ENCODE measurements at places on chromosomes 11 and 22.

DNA sequence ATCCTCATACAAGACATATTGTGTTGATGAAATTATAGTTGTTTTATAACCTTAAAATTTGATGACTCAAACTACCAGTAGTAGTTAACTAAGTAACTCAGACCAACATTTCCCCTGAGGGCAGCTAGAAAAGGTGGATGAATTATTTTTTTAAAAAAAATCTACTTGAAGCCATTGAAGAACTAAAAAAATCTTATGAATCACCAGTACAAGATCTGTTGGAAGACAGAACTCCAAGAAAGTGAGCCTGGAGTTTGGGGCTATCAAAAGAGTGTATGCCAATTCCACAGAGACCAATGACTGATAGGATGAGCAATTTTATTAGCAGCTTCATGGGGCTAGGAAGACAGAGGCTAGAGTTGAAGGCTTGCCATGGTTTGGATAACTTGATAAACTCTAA, 72.4 kb downstream of the CYP2R1 start:
- no peak for DNase-seq

DNA sequence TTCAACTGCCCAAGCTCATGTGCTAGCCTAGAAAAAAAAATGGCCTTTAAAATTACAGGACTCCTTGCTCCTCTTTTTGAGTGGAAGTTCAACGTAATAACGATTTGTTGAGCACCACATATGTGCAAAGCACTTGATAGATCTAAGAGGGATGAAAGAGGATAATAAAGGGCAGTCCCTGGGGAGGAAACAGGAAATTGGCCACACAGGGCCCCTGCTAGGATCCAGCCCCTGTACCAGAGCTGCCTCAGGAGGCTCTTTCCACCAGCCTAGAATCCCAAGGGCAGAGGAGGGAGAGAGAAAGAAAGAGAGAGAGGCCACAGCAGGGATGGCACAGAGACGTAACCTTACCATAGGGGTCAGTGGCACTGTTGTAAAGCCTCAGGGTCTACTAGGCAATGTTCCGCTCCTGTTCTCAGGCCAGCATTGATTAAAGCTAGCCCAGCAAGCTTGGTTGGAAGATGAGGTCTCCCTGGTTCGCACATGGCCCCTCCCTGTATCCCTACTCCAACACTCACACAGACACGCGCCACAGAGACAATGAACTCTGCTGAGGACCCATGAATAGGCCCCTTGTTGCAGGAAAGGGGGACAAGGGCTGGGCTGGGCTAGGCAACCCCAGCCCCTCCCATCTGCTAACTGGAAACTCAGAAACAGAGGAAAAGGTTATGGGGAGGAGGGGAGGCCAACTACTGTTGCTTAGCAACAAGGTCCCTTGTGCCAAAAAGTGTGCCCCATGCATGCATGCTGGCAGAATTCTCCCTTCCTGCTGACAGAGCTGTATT, at the start of gene TMPRSS5:
TSS of gene TMPRSS5 (minus strand) at position 438 of the 785 bp plus-strand sequence. CDS start at position 354, 84 bp downstream.
- no peak for DNase-seq

DNA sequence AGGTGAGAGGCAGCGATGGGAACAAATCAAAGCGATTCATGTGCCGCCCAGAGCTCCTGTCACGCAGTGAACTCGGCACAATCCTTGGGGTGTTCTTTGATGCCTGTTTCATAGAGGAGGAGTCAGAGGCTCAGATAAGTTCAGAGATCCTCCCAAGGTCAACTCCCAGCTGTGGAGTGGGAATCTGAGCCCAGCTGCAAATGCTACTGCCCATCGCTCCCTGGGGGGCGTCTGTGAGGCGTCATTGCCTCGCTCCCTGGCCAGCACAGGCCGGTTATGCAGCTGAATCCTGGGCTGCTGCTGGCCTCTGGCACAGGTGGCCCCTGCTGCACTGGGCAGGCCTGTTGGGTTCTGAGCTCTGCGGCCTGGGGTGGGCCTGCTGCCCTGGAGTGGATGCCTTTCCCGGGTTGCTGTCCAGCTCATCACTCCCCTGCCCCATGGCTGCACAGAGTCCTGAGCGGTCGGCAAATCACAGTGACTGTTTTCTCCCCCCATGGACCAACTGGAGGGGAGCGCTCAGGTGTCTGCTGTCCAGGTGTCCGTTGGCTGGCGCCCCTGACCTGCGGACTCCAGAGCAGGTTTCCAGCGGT, 36.3 kb upstream of the SHISAL1 start:
- no peak for DNase-seq

DNA sequence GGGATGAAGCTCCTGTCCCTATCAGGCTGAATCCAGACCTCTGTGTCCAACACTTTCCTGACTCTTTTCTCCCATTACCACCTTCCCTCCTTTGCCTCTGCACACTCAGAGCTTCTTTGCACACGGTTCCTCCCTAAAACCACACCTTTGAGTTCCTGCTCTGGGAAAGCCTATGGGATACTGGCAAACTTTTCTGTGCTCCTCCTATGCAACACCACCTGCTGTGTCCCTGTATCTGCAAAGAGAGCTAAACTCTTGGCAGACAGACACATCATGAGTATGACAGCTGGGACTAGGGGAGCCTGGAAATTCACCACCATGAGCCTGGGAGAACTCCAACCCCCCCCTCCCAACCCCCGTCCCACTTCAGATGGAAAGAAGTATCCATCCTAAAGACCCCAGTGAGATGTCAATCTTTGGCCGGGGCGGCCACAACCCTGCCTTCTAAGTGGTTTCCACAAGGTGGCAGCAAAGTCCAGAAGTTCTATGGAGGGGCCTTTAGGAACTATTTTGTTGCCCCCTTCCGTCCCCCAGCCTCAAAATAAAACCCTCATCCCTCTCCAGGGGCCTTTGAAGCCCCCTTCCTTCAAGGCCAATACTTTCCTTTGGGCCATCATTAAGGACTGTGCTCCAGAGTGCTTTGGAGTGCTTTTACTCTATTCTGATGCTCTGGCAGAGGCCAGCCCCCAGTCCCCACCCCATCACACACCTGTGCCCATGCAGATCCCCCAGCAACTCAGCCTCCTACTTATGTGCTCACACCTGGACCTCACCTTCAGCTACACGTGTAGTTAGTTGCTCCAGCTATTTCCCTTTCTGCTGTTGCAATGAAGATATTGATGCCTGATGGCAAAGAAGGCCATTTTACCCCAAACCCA, 19.4 kb downstream of the HTR3A start:
- DNase-seq = peak; percentile 18

GRCh38 chr11:64444838-64445441, 86.0 kb downstream of the RPS6KA4 start:
- no peak for DNase-seq

DNA sequence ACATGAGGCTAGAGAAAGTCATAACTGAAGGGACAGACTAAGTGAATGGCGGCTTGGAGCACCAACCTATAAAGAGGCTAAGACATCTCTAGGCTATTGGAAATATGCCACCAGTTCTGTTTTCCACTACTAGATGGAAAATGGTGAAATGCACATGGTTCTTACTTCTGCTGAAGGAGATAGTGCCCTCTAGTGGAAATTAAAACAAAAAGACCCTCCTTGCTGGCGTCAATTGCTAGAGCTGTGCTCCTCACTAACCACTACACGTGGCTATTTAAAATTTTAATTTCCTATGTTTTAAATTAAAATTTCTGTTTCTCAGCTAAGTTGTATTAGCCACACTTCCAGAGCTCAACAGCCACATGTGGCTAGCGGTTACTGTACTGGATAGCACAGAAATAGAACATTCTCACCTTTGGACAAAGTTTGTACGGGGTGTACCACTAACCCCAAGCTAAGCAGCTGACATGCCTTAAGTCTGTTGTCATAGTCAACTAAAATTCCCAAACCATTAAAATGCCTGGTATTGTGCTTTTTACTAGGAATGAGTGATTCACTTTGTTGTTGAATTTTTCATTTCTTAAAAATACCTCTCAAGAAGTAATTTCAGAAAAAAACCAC, 34.1 kb upstream of the CALCA start:
- no peak for DNase-seq

GRCh38 chr11:57481315-57481714, 21.0 kb downstream of the RTN4RL2 start:
- DNase-seq = no peak

DNA sequence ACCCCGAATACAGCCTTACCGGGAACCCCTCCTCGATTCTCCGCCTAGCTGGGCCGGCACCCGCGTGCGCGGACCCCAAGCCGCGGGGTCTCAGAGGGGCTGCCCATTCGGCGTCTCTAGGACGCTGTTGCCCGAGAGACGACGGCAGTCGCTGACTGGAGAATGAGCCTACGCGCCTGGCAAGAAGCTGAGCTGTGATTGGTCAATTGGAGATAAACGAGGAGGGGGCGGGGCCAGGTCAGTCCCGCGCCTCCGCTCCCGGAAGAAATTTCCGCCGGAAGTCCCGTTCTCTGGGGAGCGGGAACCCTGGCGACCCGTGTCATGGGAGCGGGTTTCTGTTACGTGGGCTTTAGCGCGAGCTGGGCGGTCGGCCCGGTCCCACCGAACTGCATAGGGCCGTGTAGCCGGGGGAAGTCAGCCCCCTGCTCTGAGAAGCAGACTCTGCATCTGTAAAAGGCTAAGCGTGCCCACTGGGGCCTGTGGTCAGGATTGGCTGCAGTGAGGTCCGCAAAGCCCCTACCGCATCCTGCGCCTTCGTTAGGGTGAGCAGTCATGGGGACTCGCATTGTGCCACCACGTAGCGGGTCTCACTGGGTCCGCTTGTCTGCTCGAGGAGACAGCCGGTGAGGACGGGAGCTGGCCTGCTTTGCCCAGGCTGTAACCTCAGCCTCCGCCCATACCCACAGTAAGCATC, at the start of gene EFCAB6:
TSS of gene EFCAB6 (minus strand) at position 157 of the 694 bp plus-strand sequence. CDS start 29,987 bp downstream, outside the sequence.
- peak; percentile 94 for DNase-seq

DNA sequence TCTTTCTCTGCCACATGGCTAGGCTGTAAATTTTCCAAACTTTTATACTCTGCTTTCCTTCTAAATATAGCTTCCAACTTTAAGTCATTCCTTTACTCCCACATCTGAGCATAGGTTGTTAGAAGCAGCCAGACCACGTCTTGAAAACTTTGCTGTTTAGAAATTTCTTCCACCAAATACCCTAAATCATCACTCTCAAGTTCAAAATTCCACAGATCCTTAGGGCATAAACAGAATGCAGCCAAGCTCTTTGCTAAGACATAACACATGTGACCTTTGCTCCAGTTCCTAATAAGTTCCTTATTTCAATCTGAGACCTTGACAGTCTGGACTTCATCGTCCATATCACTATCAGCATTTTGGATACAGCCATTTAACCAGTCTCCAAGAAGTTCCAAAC, 749.9 kb downstream of the METTL15 start:
- no peak for DNase-seq

- DNase-seq = peak; percentile 61
These were observed 466.0 kb downstream of the INSC start for GRCh38 chr11:15580775-15581095.

GRCh38 chr11:125295931-125296330, 131.4 kb downstream of the PKNOX2 start:
- no peak for DNase-seq

GRCh38 chr22:27877501-27877900, 41.6 kb downstream of the PITPNB start:
- DNase-seq = no peak

DNA sequence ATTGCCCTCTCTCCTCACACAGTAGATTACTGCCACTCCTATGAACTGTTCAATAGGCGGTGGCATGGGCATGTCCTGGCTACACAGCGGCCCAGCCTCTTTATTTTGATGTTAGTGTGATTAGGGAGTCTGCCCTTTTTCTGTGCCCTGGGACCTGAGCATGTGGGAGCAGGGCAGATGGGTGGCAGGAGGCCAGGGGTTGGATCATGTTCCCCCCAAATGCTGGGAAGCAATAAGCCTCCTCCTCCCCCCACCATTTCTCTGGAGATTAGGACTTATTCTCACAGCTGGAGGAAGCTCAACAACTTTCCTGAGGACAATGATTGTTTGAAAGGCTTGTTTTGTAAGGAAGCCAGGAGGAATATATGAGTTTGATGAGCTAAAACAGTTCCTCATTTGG, 848 bp downstream of the HEPN1 start:
- no peak for DNase-seq

GRCh38 chr11:73140213-73141030, 1.7 kb downstream of the FCHSD2 start:
- peak; percentile 25 for DNase-seq

- DNase-seq = no peak
These were observed 247.6 kb upstream of the TBCEL start for GRCh38 chr11:120775986-120776951.

DNA sequence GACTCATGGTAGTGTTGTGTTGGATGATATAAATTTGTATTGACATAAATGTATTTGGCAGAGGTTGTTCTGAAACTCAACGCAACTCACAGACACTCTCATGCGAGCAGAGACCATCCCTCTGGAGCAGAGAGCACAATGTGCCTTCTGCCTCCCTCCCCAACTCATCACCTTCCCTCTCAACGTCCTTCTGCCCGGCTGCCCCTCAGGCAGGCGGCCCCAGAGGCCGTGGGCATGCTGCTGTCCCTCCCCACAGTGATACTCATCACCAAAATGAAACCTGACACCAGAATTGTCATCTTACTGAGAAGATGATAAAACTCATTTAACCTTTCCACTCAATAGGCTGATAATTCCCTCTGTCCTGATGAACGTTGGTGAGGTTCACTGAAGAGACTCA, 260.6 kb downstream of the ETS1 start:
- DNase-seq = no peak

DNA sequence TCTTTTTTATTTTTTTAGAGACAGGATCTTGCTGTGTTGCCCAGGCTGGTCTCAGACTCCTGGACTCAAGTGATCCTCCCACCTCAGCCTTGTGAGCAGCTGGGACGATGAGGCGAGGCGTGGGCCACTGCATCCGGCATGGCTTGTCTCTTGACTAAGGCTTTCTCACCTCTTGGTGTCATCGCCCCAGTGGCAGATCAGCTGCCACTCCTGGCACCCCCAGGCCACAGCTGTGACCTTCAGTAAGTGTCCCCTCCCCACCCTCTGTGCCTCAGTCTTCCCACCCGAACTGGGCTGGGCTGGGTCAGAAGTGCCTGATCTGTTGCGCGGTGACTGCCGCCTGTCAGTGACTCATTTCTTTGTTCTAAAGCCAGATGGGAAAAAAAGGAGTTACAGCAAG, 3.6 kb downstream of the SYNGR1 start:
- DNase-seq = no peak

DNA sequence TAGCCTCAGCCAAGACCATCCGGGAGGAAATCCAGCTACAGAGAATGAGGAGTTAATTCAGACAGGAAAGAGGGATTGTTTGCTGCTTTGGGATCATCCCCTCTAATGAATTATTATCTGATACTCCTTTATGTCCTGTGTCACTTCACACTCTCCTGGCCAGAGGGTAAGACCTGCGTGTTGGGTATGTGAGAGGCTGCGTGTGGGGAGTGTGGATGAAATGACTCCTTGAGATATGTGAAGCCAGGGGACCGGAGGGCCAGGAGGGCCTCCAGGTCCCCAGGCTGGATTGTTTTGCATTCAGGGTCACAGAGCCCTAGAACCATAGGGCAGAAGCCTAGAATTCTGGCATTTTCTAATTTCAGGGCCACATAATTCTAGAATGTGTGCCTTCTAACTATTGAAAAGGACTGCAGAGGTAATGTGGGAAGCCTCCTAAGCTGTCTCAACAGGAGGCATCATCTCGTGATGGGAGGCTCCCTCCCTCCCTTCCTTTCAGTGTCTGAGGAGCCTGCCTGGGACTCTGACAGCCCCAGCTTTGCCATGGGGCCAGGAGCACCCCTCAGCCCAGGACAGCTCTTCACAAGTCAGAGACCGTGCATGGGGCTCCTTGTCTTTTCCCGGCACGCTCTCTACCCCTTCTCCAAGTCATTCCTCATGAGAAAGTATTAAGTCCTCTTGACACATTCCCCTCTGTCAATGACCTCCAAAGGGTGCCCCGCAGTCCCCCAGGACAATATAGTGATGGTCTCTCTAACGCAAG, 3.7 kb downstream of the TPBGL start:
- no peak for DNase-seq

- no peak for DNase-seq
These were observed at the start of gene FAT3 for GRCh38 chr11:92224407-92225124. FAT3 (plus strand) TSS chr11:92224818; CDS start chr11:92352113, 127,295 bp downstream.
